ENCODE measurements at places on chromosomes 4 and X.
A peak's percentile ranks its signal among the peaks of the same experiment; 100 is the strongest.

DNA sequence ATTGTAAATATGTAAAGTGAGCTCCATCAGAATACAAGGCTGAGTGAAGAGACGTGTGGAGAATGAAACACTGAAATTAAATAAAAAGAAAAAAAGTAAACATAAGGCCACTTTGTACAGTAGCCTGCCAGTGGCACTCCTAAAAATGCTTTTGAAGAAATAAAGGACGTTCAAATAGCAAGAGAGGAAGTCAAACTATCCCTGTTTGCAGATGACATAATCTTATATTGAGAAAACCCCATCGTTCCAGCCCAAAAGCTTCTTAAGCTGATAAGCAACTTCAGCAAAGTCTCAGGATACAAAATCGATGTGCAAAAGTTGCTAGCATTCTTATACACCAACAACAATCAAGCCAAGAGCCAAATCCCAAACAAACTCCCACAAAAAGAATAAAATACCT lies 24.2 kb downstream of the RASSF6 start:
- DNase-seq: no peak

DNA sequence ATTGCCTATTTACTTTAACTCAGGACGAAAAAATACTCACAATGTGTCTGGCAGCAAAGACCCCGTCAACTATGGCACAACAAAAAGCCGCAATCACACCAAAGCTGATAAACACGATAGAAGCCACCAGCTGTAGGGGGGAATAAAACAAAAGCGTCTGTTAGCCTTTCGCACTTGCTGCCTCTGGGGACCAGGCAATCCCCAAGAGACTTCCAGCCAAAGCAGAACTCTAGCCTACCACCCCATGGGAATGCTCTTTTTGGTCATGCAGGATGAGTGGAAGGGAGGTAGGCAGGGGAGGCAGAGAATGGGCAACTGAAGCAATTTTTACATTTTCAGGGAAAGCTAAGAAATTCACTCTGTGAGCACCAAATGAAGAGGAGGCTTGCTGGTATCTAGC lies 20.1 kb downstream of the TMEM255A start:
- DNase-seq: no peak

DNA sequence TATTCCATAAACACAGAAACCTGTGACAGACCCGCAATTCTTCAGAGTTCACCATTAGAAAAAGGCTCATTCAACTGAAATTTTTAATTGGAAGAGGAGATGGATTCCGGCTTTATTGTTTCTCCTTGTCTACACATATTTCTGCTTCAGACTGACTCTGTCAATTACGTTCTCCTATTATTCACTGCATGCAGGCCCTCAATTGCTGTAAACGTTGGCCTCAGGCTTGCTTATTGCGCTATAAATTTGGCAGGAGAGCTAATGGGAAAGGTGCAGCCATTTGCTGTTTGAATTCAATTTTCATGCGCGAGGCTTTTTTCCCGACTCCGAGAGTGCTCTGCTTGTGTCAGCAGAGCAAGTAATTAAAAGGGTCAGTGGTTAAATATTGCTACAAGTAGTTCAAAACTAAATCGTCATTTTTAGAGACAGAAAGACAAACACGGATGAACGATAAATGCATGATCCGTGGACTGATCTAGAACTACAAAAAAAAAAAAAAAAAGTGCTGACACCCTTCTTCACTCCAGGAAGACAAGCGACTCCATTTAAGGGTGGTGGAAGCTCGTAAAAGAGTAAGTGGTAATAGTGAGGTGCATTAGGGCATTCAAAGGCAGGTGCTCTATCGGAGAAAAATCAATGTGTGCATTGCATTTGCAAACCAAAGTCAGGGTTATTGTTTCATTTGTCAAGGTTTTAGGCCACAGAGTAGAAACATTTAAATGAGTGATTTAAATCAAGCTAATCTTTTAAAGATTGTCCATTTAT lies 841.6 kb upstream of the FRG1 start:
- DNase-seq: no peak

DNA sequence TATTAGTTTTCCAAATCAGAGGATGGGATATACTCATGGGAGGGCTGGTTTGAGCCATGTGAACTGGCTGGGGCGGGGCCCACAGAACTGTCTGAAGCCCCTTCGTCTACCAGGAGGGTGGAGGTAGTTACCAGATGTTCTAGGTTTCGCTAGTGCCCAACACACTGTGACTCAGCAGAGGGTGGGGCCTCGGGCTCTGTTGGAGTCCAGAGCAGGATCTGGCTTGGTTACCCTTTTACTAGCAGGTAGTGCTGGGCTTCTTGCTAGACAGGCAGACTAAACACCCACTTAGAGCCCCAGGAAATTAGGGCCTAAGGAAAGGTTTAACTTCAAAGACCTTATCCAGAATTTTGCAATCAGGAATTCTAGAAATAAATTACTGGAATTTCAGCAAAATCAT lies 56.2 kb upstream of the CHRDL1 start:
- no peak for DNase-seq

- DNase-seq: peak; percentile 2
These were observed 75.8 kb downstream of the TSPAN7 start for GRCh38 chrX:38636949-38637819.

DNA sequence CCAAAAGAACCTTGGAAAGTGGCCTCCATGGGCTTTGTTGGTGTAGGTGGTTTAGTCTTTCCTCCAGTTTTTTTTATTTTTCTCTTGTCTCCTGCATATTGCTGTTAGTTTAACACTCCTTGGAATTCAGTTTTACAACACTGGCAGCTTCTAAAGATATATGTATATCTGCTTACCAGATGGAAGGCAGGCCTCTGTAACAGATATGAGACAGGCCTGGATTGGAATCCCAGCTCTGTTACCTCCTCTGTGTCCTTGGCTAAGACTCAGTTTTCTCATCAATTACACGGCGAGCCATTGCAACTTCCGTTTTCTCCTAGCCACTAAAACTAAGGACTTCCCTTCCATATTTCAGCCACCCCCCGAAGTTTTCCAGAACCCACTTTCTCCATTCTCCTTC lies 133.4 kb upstream of the SMAD1 start:
- no peak for DNase-seq

DNA sequence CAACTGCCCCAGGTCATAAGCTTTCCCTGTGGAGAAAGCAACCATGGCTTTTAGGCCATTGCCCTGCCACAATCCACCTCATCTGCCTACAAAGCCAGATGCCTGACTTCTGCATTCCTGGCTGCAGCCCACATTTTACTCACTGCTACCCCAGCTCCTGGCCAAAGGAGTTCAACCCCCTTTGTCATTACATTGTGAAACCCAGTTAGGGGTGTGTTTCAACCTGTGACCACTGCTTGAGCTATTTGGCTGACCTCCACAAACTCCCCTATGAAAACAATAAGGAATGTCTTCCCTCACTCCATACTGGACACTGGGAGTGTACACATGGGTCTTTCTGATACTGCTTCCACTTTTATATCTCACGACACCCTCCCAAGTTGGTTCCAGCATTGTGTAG lies 589.2 kb downstream of the SH3BGRL start:
- no peak for DNase-seq

GRCh38 chr4:99878604-99879003 lies 15.6 kb downstream of the LAMTOR3 start:
- no peak for DNase-seq

- DNase-seq: no peak
These were observed 81.5 kb downstream of the CLDN34 start for GRCh38 chrX:10048707-10049106.

GRCh38 chrX:110214684-110215083 lies 103.2 kb downstream of the AMMECR1 start:
- DNase-seq: no peak

- no peak for DNase-seq
These were observed 5.3 kb upstream of the SLC34A2 start for GRCh38 chr4:25650311-25650710.

DNA sequence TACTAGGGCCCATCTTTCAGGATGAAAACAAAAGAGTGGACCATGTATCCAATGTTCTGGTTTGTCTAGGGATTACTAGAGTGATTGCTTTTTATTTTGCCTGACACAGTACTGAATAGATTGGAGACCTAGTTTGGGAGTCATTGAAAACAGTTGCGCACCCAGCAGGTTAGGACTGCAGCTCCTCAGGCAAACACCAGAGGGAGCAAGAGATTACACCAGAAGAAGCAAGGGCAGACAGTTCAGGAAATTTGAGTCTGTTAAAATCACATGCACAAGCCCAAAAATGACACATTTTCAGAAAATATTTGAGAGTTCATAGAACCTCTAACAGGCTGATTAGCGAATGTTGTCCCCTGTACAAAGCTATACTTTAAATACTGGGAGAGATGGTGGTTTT lies 55.6 kb downstream of the CYLC1 start:
- DNase-seq: no peak

DNA sequence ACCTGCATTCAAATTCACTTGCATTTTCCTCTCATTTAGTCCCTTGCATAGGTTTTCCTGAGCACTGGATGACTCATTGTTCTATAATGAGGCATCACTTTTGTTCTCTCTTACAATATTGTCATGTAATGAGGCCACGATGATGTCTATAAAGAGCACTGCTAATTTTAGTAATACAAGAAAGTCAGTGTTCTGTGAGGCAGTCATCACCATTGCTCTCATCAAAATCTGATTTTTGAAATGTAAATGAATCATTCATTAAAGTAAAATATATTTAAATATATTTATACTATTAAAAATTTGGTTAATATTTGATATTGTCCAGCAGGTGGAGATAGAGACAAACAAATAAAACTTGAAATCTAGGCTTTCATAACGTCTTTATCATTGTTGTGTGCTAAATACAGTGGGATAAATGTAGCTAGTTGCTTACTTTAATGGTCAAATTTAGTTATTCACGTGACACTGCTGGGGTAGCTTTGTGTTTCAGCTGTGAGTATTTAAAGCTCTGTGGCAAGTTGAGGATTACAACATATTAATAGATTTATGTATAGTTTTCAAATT lies 15.4 kb downstream of the HMGB2 start:
- DNase-seq: no peak

DNA sequence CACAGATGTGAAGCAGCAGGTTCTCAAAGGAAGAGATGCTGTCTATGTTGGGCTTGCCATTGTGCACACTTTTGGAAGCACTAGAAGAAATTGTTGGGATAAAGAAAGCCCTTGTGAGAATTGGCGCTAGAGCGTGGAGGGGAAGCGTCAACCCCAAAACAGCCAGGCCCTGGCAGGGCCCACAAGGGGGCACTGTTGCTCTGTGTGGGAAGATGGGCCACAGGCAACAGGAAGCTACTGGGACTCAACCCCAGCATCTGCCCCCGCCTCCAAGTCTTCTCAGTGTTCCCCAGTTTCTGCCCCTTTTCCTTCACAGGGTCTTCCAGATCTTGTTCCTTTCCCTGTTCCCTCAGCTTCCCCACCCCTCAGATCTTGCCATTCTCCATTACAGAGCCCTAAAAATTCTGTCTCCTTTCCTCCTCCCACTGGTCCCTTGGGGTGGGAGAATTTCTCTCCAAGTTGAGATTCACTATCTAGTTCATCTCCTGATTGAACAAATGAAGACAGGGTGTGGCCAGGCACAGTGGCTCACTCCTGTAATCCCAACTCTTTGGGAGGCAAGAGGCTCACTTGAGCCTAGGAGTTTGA lies 85.5 kb downstream of the STARD8 start:
- no peak for DNase-seq

- DNase-seq: no peak
These were observed 91.8 kb downstream of the GABRG1 start for GRCh38 chr4:46032056-46032455.

DNA sequence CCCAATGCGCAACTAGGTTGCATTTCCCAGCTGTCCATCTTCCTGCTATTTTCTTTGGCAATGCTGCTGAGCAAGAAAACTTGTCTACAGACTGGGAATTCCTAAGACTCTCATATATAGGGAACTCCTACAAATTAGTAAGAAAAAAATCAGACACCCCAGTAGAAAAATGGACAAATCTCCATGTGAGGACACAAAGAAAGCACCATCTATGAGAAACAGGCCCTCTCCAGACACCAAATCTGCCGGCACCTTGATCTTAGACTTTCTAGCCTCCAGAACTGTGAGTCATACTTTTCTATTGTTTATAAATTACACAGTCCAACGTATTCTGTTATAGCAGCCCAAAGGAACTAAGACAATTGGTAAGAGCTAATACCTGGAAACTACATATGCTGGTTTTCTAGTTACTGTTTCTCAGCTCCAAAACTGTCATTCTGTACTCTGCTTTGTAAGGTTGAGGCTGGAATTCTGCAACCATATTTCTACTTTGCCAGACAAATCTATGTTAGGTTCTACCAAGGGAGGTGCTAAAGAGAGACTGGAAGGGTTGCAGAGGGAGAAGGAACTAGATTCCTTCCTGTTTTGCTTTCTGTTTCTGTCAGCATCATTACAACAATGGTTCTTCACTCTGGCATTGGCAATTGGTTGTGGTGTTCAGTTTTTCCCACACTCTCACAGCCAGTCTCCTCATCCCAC lies 35.7 kb upstream of the FAM241A start:
- DNase-seq: no peak

DNA sequence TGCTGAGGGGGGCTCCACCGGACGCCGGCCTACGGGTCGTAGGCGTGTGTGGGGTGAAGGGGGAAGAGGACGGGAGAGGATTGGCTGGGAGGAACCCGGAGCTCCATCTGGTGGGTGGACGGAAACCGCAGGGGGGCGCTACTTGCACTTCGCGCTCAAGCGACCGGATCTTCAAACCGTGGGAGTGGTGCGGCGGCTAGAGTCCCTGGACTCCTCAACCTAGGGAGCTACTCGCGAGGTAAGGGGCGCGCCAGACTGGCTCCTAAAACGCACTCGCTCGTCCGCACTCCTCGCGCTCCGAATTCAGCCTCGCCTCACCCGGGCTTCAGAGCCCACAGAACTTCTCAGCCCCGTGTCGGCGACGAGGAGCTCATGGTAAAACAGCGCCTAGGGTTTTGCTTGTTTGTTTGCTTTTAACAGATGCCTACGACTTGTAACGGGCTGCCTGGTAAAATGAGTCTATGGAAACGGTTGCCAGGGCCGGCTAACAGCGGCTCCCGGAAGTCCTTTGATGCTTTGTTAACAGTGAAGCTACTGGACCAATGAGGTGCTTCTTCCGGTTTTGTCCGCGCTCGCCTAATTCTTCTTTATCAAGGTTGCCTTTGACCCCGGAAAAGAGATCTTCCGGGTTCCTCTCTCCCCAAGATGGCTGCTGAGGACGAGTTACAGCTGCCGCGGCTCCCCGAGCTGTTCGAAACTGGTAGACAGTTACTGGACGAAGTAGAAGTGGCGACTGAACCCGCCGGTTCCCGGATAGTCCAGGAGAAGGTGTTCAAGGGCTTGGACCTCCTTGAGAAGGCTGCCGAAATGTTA lies at the start of gene IGBP1:
TSS of gene IGBP1 (plus strand) at position 145 of the 813 bp plus-strand sequence. CDS start at position 646, 501 bp downstream.
- DNase-seq: no peak

- no peak for DNase-seq
These were observed 34.5 kb upstream of the RAB33B start for GRCh38 chr4:139419388-139419914.

Data from cerebellar nuclear complex (tissue), 1 donor.